Mucosa of descending colon (tissue), 3 donors: ENCODE measurements at places on chromosomes 16 and 17.

- DNase-seq, result no peak
Observed at GRCh38 chr17:55325406-55325805, 60.6 kb downstream of the HLF start.

GRCh38 chr16:22971346-22971924, 157.5 kb downstream of the HS3ST2 start:
- no peak for DNase-seq

DNA sequence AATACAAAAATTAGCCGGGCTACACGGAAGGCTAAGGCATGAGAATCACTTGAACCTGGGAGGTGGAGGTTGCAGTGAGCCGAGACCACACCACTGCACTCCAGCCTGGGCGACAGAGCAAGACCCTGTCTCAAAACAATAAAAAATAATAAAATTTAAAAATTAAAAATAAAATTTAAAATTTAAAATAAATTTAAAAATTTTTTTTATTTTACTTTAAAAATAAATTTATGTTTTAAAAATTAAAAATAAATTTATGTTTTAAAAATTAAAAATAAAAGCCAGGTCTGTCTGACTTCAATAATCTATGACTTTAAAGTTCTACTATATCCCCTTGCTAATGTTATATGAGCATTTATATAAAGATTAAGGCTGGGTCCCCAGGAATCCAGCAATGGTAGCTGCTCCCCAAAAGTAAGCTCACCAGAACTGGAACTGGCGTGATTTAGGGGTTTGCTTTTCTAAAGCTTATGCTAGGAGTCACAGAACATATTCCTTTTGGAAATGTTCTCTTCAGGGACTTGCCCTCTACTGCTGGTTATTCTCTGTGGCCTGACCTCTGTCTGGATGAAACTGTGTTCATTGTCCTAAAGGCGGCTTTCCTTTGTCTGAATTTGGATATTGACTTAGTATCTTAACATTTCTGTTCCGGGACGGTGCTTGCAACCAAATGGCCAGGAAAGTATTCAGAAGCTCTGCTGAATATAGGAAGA, 140.2 kb upstream of the NOL11 start:
- DNase-seq, result no peak

- DNase-seq, result peak; percentile 29
Observed at GRCh38 chr17:31696184-31696602, 162.9 kb downstream of the COPRS start.

- DNase-seq, result no peak
Observed at GRCh38 chr17:67082107-67082506, 37.8 kb downstream of the CACNG1 start.

DNA sequence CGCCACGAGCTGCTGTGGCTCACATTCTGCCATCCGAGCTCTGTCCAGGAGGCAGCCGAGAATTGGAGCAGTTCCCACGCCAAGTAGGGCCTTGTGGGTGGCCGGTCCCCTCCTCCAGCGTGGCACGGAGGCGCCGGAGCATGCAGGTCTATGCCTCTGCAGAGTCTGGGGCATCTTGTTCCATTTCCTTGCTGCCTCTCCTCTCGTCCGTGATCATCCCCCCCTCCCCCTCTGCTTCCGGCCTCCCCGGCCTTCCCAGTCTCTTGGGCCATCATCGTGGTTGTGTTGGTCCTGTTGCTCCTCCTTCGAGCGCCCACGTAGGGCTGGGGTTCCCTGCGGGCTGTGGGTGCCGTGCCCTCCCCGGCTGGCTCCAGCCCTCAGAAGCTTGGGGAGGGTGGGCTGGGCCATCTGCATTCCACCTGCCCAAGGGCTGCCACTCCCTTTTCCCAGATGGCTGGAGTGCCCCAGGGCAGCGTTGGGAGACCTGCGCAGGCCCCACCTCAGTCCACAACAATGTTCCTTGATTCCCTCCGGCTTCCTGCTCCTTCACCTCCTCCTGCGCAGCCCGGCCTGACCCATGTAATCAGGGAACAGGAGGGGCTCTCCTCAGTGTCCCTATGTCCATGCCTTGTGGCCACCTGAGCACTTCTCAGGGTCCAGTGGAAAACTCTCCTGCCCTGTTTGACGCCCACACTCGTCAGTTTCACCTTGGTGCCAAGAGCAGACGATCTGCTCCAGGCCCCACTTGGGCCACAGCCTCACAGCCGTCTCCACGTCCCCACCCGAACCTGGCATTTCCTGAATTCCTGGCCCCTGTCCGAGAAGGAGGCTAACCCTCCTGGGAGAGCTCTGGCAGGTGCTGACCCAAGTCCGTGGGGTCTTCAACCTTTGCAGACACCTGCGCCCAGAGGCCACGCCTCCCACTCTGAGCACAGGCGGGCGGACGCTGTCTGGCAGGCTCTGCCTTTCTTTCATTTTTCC, 37.1 kb downstream of the BAIAP2 start:
- no peak for DNase-seq

DNA sequence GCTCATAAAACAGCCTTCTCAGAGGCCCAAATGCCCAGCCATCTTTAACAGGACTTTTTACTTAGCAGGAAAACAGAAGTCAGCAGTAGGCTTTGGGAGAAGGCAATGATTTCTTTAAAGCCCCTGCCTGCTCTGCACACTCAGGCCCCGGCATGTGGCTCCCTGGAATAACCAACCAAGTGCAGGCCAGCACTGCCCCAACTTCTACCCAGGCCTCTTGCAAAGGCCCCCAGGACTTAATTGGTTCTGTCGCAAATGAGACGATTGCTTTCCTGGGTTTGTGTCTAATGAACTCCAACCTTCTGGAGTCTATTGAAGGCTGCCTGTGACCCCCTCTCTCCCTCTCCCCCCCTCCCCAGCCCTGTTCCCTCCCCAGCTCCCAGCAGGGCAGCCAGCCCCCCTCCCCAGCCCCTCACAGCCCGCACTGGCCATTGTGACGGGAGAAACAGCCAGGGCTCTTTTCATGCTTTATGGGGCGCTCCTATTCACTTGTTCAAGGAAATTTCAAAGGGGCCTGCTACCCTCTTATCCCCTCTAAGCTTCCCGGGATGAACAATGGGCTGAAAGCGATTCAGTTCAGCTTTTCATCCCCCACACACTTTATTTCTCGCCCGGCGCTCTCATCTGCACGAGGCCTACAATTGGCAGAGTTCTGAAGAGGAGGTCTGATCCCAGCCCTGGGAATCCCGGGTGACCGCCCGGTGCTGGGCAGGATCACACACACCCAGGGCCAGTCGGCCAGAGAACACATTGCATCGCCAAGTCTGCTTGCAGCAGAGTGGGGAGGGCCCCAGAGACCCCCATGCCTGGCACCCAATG, 15.5 kb downstream of the AXIN2 start:
- DNase-seq, result peak; percentile 49

DNA sequence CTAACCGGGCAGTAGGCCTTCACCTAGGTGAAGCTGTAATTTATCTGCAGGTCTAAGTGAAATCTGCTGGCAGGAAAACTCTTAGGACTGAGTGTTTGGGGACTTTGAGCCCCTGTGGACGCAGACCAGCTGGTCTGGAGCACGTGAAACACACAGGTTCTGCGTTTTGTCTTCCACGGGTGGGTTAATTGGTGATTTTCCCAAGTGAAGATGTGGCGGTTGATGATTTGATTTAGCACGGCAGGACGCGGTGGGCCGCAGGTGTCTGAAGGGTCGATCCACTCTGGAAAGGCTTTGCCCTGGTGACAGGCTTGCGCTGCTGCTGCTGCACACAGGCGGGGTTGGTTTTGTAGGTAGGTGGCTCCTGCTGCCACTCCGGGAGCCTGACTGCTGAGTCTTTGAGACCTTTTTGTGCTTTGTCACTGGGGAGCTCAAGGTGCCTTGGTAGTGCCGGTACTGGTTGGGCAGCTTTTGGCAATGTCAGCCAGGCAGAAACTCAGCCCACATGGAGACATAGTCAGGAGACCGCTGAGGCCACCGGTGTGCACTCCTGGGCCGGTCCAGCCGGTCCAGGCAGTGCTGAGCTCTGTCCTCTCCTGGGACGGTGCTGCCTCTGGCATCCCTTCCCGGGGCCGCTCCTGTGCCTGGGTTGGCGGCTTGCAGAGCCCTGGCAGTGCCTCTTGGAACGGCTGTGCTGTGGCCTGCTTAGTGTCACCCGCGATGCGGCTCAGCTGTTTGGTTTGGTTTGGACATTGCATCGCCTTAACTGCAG, 2.3 kb downstream of the BAIAP2 start:
- DNase-seq, result no peak

GRCh38 chr17:77246110-77247047, 105.6 kb downstream of the SEC14L1 start:
- DNase-seq, result no peak

DNA sequence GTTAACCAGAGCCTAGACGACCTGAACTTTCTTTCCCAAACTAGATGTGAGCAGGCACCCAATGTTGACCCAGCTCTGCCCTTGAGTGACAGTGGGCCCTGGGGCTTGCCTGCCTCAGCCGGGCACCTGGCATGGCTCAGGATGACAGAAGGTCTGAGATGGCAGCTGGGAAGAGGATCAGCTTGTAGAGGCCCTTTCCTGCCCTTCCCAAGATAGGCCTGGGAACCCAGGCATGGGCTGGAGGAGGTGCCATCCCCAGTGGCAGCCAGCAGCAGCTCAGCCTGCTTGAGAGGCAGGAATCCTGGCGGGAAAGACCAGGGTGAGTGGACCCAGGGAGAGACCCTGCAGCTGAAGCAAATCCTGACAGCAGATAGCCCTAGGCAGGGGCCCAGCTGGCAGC, 59.1 kb downstream of the PIPOX start:
- DNase-seq, result no peak

DNA sequence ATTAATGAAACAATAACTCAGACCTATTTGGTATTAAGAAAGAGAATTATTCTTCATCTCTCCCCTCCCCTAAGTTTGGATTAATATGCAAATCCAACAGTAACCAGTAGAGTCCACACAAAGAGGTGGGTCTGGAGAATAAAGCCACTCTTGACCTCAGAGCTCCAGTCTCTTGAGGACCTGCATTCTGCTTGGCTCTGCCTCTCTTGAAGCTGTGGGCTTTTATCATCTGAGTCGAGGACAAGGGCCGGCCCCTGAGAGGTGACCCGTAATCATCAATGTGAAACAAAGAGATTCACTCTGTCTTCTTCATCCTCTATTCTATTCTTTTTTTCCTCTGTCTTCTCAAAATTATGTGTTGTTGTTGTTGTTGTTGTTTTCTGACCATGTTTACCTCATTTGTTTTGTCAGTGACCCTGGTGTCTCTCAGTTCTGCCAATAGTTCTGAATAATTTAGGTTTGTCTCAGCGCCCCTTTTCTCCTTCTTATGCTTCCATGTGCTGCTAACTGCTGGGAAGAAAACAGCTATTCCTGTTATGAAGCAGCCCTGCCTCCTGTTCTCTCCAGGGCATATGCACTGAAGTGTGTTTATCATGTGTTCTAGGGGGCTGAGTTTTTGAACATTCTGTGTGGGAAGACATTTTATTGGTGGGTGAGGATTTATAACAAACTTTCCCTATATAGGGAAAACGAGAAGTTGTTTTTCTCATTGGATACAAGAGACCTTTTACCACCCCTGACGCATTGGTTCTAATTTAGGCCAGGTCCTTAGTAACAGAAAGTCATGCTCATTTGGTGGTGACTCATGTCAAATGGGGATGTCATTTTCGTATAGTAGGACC, 135.8 kb downstream of the TRIM37 start:
- no peak for DNase-seq

DNA sequence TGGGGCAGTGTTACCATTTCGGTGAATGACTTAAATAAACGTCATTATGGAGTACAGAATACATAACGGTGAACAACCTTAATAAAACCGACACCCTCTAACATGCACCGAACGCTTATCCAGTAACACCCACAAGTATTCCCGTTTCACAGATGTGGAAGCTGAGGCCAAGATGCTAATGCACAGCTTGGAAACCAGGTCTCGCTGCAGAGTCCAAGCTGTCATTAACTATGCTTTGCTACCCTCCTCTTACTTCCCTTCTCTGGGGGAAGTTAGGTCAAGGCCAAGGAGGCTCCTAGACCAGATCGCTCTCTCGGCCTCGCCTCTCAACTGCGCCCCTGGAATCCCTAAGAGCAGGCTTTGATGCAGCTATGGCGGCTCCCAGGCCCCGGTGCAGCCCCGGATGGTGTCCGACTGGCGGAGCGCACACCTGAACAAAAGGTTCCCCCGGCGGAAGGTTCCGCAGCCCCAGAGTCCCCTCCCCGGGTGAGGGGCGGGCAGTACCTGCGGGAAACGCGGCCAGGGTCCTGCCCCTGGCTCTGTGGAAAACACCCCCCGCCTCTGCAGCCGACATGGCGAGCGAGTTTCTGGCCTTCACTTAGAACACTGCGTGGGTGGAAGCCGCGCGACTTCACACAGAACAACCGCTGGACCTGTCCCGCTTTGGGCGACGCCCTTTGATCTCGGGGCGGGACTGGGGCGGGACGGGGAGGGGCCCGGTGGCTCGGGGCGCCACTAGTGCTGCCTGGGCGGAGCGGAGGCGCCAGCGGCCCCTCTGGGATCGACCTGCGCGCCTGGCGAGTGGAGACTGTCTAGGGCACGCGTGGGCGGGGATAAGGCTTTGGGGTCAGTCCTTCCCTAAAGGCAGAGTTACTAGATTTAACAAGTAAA, at the start of gene CPPED1:
Gene CPPED1 (minus strand): TSS at position 685 of the 891 bp plus-strand sequence. CDS start 111 bp downstream, at position 574.
- peak; percentile 96 for DNase-seq

DNA sequence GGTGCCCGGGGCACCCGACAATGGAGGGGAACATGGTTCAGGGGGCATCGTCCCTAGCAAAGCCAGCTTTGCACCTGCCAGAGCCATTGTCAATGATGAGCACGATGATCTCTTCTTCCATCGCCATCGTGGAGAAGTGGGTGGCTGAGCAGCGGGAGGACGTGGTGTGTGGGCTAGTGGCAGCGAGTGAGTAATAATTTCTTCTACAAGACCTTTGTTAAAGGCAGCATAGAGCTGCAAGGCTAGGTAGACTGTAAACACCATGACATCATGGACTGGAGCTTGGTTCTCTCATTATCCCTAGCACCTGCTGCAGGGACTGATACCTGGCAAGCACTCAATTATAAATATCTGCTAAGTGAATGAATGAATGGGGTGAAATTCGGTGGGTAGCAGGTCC, 6.7 kb upstream of the HEATR3 start:
- DNase-seq, result no peak

DNA sequence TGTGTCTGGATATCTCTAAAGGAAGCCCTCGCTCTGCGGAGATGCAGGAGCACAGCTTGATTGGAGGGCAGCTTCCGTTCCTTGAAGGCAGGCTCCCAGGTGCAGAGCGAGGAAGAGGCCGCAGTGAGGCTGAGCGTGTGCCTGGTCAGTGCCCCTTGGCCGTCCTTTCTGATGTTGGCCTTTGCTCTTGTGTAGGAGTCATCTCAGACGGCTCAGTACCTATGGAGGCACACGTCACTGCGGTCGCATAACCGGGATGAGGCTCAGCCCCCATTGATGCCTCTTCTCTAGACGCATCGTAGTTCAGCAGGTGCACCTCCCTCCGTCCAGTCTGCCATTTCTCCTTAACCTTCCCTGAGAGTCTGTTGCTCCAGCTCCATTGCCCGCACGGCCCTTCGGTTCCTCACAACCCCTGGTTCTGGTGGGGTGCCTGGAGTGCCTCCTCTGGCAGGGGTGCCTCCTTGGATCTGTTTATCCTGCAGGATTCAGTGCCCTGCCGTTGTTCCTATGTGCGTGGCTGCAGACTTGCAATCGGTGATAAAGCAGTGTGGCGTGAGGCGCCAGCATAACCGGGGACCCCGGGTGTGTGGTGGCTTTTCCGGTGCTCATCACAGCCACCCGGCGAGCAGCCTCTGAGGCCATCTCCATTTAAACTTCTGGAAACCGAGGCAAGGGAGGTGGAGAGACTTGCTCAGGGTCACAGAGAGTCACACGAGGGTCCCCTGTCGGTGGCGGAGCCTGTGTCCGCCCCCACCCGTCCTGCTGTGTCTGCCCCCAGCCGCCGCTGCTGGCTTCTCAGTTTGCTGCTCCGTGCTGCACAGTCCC, 188.8 kb upstream of the CHMP6 start:
- no peak for DNase-seq

GRCh38 chr17:43609613-43610385, 51.9 kb downstream of the MEOX1 start:
- DNase-seq, result no peak
